Neural crest cell (in vitro differentiated cells): ENCODE measurements at places on chromosomes 12 and 14. TPM values are rescaled to one million over a fixed set of nuclear protein-coding genes. Genes with fewer than 3 reads are reported as not detected.

GRCh38 chr12:132078190-132078589 is 65.9 kb downstream of the DDX51 start:
- DNase-seq, result no peak

DNA sequence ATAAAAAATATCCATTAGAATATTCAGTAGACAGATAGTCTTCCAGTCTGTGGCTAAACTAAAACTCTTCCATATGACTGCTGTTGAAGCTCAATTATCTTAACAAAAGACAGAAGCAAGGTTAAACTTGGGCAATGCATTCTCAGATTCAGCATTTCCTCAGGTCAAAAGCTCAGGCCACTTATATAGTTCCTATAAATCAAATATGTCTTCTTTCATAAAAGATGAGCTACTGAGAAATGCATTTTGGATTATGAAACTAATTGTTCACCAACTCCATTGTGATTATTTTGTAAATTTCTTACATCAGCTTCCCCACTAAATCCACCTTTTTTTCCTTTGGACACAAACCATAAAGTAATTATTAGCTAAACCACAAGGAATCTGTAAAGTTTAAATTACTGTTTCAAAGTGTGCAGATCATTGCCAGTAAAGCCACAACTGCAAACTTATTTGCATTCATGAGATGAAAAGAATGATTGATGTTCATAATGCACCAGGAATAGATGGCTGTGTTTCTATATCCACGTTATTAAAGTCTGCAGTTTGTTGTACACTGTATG is 224.4 kb downstream of the FBXL14 start:
- DNase-seq, result no peak

- DNase-seq, result no peak
These were observed 1.0 kb downstream of the IRF9 start for GRCh38 chr14:24162093-24162492.

Gene ZNF641
- total RNA-seq, result 15.8 and 17.1 TPM in 2 replicates

DNA sequence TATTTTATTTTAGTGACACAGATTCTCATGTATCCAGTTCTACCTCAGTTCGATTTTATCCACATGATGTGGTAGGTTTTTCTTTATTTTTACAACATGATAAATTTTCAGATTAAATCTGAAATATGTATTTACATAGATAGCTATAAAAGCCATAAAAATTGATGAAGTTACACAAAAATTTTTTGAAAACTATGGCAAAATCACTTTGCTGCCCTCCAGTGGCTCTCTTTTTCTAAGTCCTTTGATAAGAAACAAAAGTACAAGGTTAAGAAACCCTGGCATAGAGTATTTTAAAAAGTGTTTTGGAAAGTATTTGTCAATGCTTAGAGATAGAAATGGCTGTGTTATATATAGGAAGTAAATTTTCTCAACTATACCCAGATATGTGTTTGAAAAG is 104.2 kb downstream of the PCNX1 start:
- no peak for DNase-seq

GRCh38 chr14:105019861-105020814 is 745 bp downstream of the CDCA4 start:
- peak; percentile 38 for DNase-seq

Gene PPM1H
- 3.5 and 3.7 TPM in 2 replicates for total RNA-seq

Gene PPP1R3E
- total RNA-seq, result 13.6 and 15.0 TPM in 2 replicates

Gene SERPINA4
- total RNA-seq, result not detected in 2 replicates
